ENCODE measurements at places on chromosomes 13 and 19. TPM values are rescaled to one million over a fixed set of nuclear protein-coding genes. Genes with fewer than 3 reads are reported as not detected.

DNA sequence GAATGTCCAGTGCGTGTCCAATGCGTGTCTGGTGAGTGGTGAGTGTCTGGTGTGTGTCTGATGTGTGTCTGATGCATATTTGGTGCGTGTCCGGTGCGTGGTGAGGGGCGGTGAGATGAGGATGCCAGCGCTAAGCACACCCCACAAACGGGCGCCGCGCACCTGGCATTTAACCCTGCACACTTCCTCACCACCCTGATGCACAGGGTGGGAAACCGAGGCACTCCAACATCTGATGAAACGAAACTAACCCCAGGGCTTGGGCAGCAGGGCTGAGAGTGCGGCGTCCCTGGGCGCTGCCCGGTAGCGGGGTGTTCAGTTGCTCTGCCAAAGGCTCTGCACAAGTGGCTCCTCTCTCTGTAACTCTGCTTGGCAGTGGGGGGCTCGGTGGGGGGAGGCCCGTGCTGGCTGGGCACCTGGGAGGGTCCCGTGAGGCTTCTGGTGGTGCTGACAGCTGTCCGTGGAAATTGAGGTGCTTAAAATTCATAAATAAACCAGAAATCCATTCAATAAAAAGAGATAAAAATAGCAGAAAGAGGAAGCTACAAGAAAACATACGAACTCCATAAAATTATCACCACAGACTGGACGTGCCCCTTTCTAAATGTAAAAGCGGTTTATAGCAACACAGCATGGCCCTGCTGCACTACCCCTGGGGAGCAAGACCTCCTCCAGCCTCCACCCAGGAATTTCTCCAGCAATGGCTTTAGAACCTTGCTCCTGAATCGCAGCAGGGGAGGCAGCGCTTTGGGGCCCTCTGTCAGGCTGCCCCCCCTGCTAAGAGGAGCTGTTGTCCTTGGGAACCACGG is 76.0 kb downstream of the RASA3 start:
- peak overlapping the region; percentile 48 for H3K4me3 ChIP-seq
- H3K36me3 ChIP-seq, result peaks cover 35% of the 10 kb centered on the region
- DNase-seq, result no peak
- H3K4me1 ChIP-seq, result peaks cover 70% of the 10 kb centered on the region
- peak overlapping the region; percentile 30 for H3K27ac ChIP-seq

DNA sequence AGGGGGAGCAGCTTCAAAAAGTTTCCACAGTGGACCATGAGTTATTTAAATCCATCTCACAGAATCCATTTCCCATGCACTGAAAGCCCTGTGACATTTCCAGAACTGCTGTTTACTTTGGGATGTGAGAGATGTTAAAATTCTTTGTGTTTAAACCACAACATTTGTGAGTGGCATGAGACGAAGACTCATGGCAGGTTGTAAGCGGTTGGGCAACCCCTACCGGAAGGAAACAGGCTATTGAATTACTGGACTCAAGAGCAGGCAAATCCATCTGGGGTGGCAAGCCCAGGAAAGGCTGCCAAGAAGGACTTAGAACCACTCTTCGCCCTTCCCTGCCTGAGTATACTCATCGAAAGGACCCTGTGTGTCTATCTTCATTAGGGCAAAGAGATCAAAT is 22.3 kb upstream of the CLDN10 start:
- no peak overlapping the region for H3K4me3 ChIP-seq
- no peaks in the 10 kb centered on the region for H3K36me3 ChIP-seq
- no peak for DNase-seq
- no peak overlapping the region for H3K27ac ChIP-seq
- H3K4me1 ChIP-seq, result no peaks in the 10 kb centered on the region

DNA sequence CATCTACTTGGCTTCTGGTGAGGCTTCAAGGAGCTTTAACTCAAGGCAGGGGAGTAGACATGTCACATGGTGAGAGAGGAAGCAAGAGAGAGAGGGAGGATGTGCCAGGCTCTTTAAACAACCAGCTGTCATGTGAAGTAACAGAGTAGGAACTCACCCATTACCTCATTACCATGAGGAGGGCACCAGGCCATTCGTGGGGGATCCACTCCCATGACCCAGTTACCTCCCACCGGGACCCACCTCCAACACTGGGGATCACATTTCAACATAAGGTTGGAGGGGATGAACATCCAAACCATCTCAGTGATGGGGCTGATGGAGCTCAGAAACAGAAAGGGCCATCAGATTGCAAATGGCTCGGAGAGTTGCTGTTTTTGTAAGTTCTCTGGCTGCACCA is 12.9 kb downstream of the VSTM2B start:
- H3K4me3 ChIP-seq, result no peak overlapping the region
- no peaks in the 10 kb centered on the region for H3K4me1 ChIP-seq
- H3K27ac ChIP-seq, result no peak overlapping the region
- H3K36me3 ChIP-seq, result no peaks in the 10 kb centered on the region
- no peak for DNase-seq

GRCh38 chr19:38649305-38650171 is 2.1 kb downstream of the ACTN4 start:
- no peaks in the 10 kb centered on the region for H3K27me3 ChIP-seq
- no peak for DNase-seq
- peak overlapping the region; percentile 95 for H3K4me3 ChIP-seq
- H3K4me1 ChIP-seq, result peaks cover 54% of the 10 kb centered on the region
- peaks cover 21% of the 10 kb centered on the region for H3K36me3 ChIP-seq

The PGLYRP2 gene
- not detected for total RNA-seq

DNA sequence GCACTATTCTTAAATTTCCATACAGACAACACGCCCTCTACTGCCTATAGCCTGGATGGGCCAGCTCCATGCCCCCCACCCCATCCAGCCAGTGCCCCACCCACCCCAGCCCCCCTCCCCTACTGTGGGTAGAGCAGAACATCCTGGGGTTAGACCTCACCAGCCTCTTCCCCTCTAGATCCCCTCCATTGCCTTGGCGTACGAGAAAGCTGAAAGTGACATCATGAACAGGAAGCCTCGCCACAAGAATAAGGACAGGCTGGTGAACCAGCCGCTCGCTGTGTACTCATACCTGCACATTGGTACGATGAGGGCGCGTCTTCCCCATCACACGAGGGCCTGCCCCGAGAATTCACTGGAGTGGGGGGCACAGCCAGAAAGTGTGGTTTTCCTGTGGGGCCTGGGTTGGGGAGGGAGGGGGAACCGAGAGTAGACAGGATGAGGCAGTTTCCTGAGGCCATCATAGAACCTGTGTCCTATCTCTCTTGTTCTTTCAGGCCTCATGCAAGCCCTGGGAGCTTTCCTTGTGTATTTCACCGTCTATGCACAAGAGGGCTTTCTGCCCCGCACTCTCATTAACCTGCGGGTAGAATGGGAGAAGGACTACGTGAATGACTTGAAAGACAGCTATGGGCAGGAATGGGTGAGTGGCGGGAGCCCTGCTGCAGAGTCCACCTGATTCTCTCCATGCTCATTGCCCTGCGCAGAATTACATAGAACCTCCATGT is 29.1 kb downstream of the ATP12A start:
- H3K36me3 ChIP-seq, result no peaks in the 10 kb centered on the region
- H3K27ac ChIP-seq, result no peak overlapping the region
- H3K4me1 ChIP-seq, result peaks cover 11% of the 10 kb centered on the region
- peaks cover 6% of the 10 kb centered on the region for H3K27me3 ChIP-seq
- peak overlapping the region; percentile 33 for H3K4me3 ChIP-seq
- DNase-seq, result no peak

The RAB20 gene
- total RNA-seq, result 3.1 TPM

DNA sequence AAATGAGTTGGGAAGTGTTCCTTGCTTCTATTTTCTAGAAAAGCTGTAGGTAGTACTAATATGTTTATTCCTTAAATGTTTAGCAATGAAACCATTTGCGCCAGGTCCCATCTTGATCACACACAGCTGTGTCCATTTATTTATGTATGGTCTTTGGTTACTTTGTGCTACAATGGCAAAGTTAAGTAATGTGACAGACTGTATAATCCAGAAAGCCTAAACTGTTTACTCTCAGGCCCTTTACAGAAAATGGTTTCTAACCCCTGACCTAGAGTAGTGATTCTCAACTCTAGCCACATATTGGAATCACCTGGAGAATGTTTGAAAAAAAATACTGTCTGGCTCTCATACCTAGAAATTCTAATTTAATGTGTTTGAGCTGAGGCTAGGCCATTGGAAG is 21.3 kb downstream of the SLC46A3 start:
- no peak overlapping the region for H3K4me3 ChIP-seq
- H3K27ac ChIP-seq, result no peak overlapping the region
- peaks cover 50% of the 10 kb centered on the region for H3K36me3 ChIP-seq
- H3K27me3 ChIP-seq, result no peaks in the 10 kb centered on the region

The FFAR2 gene
- not detected for total RNA-seq

- no peak overlapping the region for H3K27ac ChIP-seq
- DNase-seq, result no peak
- no peaks in the 10 kb centered on the region for H3K36me3 ChIP-seq
- H3K4me3 ChIP-seq, result no peak overlapping the region
- no peaks in the 10 kb centered on the region for H3K27me3 ChIP-seq
These were observed 490.8 kb downstream of the PCDH20 start for GRCh38 chr13:60924856-60925255.

- no peaks in the 10 kb centered on the region for H3K27me3 ChIP-seq
- peak overlapping the region; percentile 76 for H3K27ac ChIP-seq
- no peaks in the 10 kb centered on the region for H3K36me3 ChIP-seq
- peak overlapping the region; percentile 53 for H3K4me3 ChIP-seq
- peaks cover 9% of the 10 kb centered on the region for H3K4me1 ChIP-seq
These were observed 7.0 kb upstream of the ZNF444 start for GRCh38 chr19:56133858-56134653.

DNA sequence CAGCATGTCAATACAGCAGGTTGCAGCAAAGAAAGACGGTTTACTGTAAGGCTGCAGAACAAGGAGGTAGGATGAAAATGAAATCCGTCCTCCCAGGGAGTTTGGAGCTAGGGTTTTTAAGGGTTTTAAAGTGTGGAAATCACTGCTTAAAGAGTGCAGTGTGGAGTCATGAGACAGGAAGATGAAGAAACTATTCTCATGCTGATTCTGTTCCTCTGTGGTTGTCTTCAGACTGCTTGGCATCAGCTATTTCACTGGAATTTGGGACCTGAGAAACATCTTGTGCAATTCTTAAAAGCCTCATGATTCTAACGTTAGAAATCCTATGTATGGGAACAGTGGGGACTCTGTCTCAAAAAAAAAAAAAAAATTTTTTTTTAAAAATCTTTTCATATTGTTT is 11.4 kb downstream of the ZNF331 start:
- H3K36me3 ChIP-seq, result peaks cover 46% of the 10 kb centered on the region
- no peak overlapping the region for H3K27ac ChIP-seq
- H3K27me3 ChIP-seq, result no peaks in the 10 kb centered on the region
- DNase-seq, result no peak

DNA sequence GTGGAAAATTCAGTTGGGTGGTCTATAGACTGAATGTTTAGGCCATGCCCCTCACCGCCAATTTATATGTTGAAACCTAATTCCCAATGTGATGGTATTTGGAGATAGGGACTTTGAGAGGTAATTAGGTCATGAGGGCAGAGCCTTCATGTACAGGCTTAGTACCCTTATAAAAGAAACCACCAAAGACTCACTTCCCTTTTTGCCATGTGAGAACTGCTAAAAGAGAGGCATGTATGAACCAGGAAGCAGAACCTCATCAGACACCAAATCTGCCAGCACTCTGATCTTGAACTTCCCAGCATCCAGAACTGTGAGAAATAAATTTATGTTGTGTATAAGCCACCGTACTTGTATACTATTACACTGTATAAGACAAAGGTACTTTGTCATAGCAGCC is 40.6 kb downstream of the UQCRFS1 start:
- H3K36me3 ChIP-seq, result peaks cover 4% of the 10 kb centered on the region
- no peaks in the 10 kb centered on the region for H3K4me1 ChIP-seq
- H3K27ac ChIP-seq, result no peak overlapping the region
- no peaks in the 10 kb centered on the region for H3K27me3 ChIP-seq
- DNase-seq, result no peak

The ZNF98 gene
- total RNA-seq, result not detected

All from activated B cell treated with CpG ODN at 0.5 μM for 24 hours (primary cell).